ENCODE measurements at places on chromosomes 5 and 9.

DNA sequence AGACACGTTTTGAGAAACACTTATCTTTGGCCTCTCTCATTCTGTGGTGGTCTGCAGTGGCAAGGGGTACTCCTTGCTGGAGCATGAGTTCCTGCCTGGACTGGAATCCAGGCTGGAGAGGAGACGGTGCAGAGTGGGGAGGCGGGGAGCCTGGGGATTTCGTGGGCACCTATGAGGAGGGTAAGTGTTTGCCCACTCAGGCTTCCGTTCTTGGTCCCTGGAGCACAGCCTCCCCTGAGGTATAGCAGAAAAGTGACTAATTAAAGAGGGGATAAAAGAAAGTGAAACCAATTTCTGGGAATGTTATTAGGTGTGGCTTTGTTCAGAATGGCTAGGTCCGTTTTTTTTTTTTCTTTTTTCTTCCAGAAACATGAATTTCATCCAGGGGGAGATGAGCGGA, 90.8 kb downstream of the ARHGAP26 start:
- DNase-seq: no peak

GRCh38 chr5:133985540-133986180, 17.2 kb upstream of the C5orf15 start:
- no peak for DNase-seq

DNA sequence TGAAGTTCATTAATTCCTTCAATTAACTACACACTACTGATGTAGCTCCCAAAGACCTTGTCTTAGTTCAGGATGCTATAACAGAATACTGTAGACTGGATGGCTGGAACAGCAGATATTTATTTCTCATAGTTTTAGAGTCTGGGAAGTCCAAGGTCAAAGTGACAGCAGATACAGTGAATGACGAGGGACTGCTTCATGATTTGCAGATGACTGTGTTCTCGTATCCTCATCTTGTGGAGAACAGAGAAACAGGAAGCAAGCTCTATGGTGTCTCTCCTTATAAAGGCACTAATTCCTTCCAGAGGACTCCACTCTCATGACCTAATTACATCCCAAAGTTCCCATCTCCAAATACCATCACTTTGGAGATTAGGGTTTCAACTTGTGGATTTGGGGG, 65.6 kb upstream of the MAP1B start:
- DNase-seq: no peak

- no peak for DNase-seq
Observed at GRCh38 chr5:78887384-78888118, 97.6 kb downstream of the ARSB start.

DNA sequence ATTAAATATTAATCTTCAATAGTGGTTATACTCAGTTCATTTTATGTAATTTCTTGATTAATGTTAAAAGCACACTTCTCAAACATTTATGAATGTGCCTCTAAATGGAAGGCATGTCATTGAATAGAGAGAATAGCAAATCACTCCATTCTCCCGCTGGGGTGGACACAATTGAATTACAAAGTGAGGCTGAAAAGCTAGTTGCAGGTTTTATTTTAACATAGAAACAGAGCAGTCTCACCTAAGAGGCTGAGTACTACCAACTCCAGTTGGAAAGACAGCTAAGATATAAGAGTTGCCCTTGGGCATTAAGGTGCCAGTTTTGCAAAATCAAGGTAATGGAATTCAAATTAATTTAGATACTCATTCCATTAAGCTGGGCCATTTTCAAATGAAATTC, 147.2 kb downstream of the PCSK1 start:
- DNase-seq: no peak

GRCh38 chr5:73214996-73215395, 42.0 kb downstream of the TMEM174 start:
- no peak for DNase-seq

- no peak for DNase-seq
Observed at GRCh38 chr9:126328407-126328806, 1.8 kb downstream of the MVB12B start.

DNA sequence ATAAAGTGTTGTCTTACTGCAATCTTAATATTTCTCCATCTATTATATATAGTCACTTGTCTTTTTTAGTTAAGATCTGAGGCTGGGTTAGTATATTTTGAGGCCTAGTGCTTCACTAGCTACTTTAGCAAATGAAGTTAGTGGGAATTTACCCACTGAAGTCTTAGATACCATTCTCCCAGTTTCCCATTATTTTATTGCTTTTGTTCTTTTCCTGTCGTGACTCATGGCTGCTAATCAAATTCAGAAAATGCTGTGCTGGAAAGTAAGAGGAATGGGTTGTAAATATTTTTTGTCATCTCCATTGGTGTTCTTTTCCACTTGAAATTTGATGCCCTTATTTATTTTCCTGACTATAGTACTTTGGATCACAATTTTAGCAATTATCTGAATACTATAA, 14.2 kb downstream of the TCERG1 start:
- DNase-seq: no peak

Data from AG04449 (cell line).